ENCODE measurements at places on chromosomes 11 and 22.

DNA sequence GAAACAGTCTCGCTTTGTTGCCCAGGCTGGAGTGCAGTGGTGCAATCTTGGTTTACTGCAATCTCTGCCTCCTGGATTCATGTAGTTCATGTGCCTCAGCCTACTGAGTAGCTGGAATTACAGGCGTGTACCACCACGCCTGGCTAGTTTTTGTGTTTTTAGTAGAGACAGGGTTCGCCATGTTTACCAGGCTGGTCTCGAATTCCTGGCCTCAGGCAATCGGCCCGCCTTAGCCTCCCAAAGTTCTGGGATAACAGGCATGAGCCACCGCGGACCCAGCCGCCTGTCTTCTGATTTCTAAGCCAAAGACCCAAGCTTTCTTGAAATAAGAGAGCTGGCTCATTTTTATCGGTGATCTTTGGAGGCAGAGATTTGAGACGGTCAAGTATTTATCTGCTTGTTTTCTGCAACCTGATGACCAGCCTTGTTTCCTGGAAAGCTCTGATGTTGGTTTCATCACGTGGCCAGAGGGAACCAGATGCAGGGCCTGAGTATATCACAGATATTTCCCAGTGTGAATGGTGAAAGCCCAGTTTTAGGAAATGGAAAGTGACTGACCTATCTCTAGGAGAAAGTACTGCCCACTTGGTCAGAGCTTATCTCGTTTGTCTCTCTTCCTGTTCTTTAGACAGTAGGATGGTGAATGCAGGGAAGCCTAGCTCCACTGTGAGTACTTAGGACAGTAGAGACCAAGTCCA is 5.7 kb upstream of the SIDT2 start:
- no peak for DNase-seq

- DNase-seq: no peak
Observed at GRCh38 chr11:121889186-121889585, 226.8 kb downstream of the BLID start.

- no peak for DNase-seq
Observed at GRCh38 chr11:110076371-110076965, 16.7 kb upstream of the ZC3H12C start.

DNA sequence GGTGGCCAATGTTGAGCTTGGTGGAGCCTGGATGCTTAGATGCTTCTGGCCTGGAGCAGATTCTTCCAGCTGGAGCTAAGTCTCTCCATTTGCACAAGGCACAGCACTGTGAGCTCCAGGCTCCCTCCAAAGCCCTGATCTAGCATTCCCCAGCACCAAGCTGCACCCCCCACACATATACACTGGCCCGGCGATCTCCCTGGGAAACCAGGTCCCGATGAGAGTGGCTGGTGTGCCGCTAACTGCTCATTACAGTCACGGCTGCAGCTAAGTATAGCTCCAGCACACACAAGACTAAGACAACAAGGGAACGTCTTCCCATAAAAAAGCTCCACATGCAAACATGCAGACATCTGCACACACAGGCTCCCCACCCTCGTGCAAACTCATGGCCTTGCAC is 17.6 kb downstream of the KCNC1 start:
- no peak for DNase-seq

GRCh38 chr11:64846998-64847666 is 2.7 kb upstream of the CDC42BPG start:
- peak; percentile 58 for DNase-seq

GRCh38 chr22:29157759-29158535 is 47.7 kb upstream of the EMID1 start:
- no peak for DNase-seq

- no peak for DNase-seq
Observed at GRCh38 chr22:45910928-45911467, 66.0 kb downstream of the WNT7B start.
